GM23248 (cell line): ENCODE measurements at places on chromosomes 7 and 10. TPM values are rescaled to one million over a fixed set of nuclear protein-coding genes. Genes with fewer than 3 reads are reported as not detected.

DNA sequence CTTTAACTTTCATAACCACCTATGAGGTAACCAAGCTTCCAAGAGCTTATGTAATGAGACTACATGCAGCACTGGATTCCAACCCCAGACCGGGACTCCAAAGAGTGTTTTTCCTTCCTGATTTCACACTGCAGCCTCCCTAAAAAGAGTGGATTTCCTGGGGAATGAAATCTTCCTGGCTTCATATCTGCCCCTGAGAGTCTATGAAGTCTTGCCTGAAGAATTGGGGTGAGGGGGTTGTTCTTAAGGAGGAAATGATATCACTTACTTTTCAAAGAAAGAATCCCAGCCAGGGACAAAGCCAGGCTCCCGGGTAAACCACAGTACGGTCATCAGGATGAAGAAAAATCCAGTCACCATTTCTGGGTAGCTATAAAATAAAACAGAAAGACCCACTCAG is 29.7 kb downstream of the STMP1 start:
- DNase-seq = peak; percentile 57

DNA sequence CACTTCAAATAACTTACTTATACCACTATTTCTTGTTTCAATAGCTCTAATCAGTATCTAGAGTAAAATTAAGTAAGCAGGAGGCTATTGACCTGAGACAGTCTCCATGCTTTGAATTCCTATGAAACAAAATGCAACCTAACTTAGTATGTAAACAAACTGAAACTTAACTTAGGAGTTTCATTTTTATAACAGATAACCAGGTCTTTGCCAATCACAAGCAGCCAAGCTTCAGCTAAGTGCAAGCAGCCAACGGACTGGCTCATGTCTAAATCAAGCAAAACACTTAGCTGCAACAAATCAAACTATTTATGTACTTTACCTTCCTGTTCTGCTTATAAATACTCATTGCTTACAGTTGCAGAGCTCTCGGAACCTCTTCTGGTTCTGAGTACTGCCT is 4.4 kb upstream of the GSTK1 start:
- DNase-seq = no peak

GRCh38 chr10:128779416-128779815 is 653.2 kb upstream of the MKI67 start:
- no peak for DNase-seq

DNA sequence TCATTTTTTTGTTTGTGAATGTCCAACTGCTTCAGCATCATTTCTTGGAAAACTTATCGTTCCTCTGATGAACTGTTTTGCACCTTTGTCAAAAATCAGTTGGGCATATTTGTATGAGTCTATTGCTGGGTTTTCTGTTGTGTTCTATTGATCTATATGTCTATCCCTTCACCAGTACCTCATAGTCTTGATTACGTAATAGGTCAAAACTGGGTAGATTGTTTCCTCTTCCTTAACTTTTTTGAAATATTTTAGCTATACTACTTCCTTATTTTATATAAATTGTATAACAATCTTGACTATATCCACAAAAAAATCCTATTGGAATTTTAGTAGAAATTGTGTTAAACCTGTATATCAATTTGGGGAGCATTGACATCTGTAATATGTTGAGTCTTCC is 104.1 kb upstream of the PALS2 start:
- no peak for DNase-seq

DNA sequence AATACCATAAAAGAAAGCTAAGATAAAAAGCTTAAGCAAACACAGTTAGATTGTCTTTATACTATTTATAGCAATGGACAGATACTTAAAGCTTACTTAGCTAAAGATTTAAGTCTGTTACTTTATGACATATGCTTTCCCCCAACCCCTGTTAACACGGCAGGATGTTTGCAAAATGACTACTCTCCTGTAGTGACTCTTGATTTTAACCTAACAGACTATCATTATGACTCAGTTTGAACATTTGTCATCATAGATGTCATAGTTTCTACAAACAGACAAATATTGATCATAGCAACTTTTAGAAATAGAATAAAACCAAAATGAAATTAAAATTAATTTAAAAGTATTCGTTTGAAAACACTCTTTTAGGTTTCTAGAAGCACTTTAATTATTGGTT is 7.8 kb upstream of the COMMD3 start:
- DNase-seq = peak; percentile 70

VGF gene
- polyA plus RNA-seq = 0.11 TPM in 1 of 2 replicates, not detected in the other

LRMDA gene
- polyA plus RNA-seq = 2.1 and 2.6 TPM in 2 replicates

TMEM130 gene
- polyA plus RNA-seq = 0.18 and 0.40 TPM in 2 replicates

BMPR1A gene
- polyA plus RNA-seq = 15.5 and 16.5 TPM in 2 replicates

LMOD2 gene
- polyA plus RNA-seq = not detected in 2 replicates

ZNF503 gene
- polyA plus RNA-seq = 15.4 and 15.7 TPM in 2 replicates

PIK3AP1 gene
- 0.11 TPM in 1 of 2 replicates, not detected in the other for polyA plus RNA-seq

GRCh38 chr7:155529346-155529745 is 17.0 kb downstream of the CNPY1 start:
- DNase-seq = no peak

DNA sequence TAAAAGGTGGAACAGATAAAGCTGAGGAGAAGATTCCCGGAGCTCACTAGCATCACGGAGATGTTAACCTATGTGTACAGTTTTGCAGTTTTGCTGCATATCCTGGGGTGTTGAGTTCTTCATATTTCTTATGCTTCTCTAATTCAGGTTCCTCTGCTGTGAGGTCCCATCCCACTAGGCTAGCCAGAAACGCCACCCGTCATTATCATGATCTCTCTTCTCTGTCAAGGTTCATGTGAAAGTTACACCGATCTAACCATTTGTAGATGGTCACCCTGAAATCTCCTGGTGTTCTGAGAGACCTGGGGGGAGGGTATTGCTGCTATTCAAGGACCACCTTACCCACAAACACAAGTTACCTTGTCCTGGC is 136.3 kb downstream of the CCDC71L start:
- no peak for DNase-seq

HOXA2 gene
- polyA plus RNA-seq = 0.09 TPM in 1 of 2 replicates, not detected in the other

DNA sequence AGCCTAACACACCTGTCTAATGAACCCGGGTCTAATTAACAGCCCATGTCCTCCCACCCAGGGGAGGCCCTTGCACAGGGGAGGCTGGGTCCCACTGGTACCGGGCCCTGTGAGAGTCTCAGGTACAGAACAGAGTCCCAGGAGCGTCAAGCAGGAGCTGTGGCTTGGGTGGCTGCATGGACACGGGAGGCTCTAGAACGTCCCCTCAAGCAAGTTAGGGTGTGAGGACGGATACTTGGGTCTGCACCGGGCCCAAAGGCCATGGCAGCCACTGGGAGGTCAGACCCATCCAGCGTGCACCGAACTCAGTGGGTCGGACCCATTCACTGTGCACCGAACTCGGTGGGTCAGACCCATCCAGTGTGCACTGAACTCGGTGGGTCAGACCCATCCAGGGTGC is 309.7 kb downstream of the DNAJB6 start:
- DNase-seq = no peak

DNA sequence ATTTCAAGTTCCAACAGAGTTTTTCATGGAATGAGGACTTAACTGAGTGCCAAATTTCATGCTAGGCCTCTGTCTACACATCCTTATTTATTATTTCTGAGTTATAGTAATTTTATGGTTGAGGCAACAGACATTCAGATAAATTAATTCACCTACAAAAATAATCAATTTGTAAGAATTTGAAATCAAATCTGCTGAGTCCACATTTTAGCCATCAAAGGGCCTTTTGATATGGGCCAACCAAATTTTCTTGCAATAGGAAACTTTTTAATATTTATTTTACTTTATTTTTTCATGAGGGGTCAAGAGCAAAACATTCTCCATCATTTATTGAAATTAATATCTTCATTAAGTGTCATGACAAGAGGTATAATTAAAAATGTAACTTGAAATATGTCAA is 875.5 kb downstream of the NRG3 start:
- no peak for DNase-seq

DNA sequence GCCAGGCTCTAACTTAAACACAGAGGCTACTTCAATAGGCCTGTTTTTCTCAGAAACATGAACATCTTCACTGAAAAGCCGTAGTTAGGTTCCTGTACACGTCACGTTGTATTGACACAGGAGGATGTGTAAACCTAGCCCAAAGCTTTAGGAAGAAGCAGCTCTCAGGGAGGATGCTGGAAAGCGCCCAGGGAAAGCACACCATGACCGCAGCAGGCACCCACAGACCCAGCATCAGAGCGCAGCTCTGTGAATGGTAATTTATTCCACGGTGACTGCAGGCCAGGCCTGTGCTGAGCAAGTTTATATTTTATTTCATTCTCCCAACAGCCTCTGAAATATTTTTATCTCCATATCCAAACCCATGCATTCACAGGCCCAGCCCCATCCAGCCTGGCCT is 51.1 kb downstream of the ASB13 start:
- no peak for DNase-seq

GRCh38 chr10:17232276-17232960 is 4.4 kb downstream of the VIM start:
- DNase-seq = peak; percentile 73

FAM24B gene
- 5.7 and 7.0 TPM in 2 replicates for polyA plus RNA-seq

C10orf105 gene
- polyA plus RNA-seq = 0.06 TPM in 1 of 2 replicates, not detected in the other

PTPRE gene
- polyA plus RNA-seq = 4.0 and 4.7 TPM in 2 replicates

CSGALNACT2 gene
- polyA plus RNA-seq = 26.3 and 27.8 TPM in 2 replicates

ZNF804B gene
- not detected in 2 replicates for polyA plus RNA-seq

GRCh38 chr10:132738454-132739224 is 47.3 kb downstream of the NKX6-2 start:
- DNase-seq = no peak

GRCh38 chr7:22480523-22481075 is 19.4 kb downstream of the STEAP1B start:
- DNase-seq = no peak

- DNase-seq = no peak
These were observed 78.8 kb upstream of the ANLN start for GRCh38 chr7:36310897-36311296.

HTR5A gene
- polyA plus RNA-seq = not detected in 2 replicates

PRLHR gene
- not detected in 2 replicates for polyA plus RNA-seq

- DNase-seq = peak; percentile 82
These were observed 6.5 kb upstream of the NANOS1 start for GRCh38 chr10:119022846-119023552.

DNA sequence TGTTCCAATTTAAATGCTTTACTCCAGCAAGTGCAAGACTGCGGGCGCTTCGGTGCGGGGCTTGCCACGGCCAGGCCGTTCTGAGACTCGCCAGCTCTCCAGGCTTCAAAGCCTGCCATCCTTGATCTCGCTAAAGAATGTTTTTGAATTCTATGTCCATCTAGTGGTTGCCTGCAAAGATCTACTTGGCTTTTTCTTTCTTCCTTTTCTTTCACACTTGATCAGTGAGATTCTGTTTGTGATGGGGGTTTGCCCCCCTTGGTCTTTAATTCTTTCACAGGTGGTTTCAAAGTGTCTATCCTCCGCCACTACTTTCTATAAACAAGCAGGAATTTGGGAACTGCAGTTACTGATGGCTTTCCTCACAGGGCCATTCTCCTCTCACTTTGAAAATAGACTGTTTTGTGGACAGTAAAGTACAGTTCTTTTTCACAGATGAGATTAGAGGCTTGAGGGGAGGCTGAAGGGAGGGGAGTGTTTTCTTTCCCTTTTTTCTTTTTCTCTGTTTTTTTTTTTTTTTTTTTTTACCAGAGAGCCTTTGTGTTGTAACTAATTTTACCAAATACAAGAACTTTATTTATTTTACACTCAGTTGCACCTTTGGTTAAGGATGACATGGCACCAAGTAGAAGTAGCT is 15.2 kb upstream of the FBXW4 start:
- DNase-seq = no peak

DNA sequence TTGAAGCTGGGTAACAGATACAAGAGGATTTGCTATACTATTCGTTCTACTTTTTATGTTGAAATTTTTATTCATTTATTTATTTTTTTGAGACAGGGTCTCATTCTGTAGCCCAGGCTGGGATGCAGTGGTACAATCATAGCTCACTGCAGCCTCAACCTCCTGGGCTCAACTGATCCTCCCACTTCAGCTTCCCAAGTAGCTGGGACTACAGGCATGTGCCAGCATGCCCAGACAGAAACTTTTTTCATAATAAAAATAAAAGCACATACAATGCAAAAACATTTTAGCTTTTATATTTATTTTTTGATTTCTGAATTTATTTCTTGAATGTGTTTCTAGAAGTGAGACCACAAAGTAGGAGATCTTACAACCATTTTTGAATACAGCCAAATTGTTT is 71.2 kb downstream of the FANK1 start:
- DNase-seq = no peak

ZSCAN21 gene
- polyA plus RNA-seq = 7.9 and 8.2 TPM in 2 replicates

DNA sequence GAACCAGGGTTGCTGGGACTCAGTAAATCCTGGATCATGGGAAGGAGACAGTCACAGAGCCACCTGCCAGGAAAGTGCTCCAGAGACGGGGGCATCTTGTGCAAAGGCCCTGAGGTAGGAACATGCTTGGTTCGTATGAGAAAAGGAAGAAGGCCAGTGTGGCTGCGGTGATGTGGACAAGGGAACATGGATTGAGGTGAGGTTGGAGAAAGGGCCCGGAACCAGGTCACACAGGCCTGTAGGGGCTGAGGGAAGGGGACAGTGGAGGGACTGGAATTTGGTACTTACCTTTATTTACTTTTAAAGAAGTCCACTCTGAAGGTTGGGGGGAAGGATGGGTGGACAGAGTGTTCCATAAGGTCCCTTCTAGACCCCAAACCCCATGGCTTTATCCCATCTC is 32.9 kb upstream of the CXCL12 start:
- DNase-seq = no peak

FRAT1 gene
- 0.44 and 0.75 TPM in 2 replicates for polyA plus RNA-seq
